Nasal cavity respiratory epithelium epithelial cell of viscerocranial mucosa (primary cell): ENCODE measurements at places on chromosomes 5 and 9. TPM values are rescaled to one million over a fixed set of nuclear protein-coding genes. Genes with fewer than 3 reads are reported as not detected.

SLC45A2 gene
- 0.14 TPM in 1 of 2 replicates, not detected in the other for total RNA-seq

PRRX2 gene
- under 0.01 and 0.14 TPM in 2 replicates for total RNA-seq

IL9 gene
- total RNA-seq = not detected in 2 replicates

FAXDC2 gene
- total RNA-seq = 0.34 and 1.6 TPM in 2 replicates

MATR3 gene
- total RNA-seq = 186 and 265 TPM in 2 replicates
